ENCODE measurements at places on chromosomes 1 and 21.

DNA sequence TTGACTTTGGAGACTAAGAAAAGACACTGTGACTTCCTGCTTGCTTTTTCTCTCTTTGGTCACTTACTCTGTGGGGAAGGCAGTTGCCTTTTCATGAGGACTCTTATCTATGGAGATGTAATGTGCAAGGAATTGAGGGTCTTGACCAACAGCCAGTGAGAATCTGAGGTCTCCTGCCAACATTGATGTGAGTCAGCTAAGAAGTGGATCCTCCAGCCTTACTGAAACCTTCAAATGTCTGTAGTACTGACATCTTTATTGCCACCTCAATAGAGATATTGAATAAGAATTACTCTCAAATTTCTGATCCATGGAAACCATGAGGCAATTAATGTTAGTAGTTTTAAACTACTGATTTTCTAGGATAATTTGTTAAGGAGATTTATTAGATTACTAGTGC is 598.4 kb downstream of the ADGRL2 start:
- no peak for DNase-seq

- no peak for DNase-seq
Observed at GRCh38 chr1:224745394-224745793, 129.3 kb downstream of the CNIH3 start.

DNA sequence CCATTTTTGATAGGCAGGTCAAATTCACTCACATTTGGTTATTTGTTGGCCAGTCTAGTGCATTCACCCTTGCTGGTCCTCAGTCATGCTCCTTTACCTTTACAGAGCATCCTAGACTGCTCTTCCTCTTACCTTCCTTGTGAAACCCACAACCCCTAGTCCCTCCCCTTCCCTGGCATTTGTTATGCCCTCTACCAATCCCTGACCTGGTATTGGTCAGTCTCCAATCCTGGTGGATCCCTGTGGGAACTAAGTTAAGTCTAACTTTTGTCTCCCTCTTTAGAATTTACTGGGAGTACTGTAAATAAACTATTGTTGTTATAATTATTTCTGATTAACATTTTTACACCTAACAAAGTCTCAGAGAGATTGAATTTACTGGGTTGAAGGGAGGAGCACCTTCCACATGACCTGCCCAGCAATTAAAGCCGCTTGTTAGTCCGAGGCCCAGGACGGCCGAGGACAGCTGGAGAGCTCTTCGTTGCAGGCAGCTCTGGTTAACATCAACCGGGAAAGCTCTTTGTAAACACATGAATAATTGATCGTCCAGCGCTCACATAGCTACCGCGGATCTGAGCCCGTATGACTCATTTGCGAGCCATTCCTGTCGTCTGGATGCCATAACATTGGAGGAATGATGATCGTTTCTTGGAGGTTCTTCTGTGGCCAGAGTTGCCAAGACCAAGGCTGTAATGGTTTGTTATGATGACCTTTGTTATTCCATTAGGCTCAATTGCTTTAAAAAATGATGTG is 31.9 kb downstream of the MTARC1 start:
- no peak for DNase-seq

DNA sequence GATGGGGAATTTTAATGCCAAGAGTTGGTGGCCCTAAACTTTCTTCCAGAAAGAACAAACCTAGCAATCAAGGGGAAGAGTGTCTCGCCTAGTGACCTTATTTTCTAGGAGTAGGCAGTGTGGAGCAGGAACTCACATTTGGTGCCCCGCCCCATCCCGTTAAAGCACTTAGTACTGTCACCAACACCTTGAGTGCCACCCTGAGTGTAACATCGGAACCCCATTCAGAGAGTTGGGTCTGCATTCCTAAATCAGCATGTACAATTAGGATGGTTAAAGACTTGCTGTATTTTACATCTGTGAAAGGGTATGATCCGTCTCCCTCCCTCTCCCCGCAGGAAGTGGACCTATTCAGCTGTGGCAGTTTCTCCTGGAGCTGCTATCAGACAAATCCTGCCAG is 15.5 kb downstream of the ETS2 start:
- DNase-seq, result no peak

DNA sequence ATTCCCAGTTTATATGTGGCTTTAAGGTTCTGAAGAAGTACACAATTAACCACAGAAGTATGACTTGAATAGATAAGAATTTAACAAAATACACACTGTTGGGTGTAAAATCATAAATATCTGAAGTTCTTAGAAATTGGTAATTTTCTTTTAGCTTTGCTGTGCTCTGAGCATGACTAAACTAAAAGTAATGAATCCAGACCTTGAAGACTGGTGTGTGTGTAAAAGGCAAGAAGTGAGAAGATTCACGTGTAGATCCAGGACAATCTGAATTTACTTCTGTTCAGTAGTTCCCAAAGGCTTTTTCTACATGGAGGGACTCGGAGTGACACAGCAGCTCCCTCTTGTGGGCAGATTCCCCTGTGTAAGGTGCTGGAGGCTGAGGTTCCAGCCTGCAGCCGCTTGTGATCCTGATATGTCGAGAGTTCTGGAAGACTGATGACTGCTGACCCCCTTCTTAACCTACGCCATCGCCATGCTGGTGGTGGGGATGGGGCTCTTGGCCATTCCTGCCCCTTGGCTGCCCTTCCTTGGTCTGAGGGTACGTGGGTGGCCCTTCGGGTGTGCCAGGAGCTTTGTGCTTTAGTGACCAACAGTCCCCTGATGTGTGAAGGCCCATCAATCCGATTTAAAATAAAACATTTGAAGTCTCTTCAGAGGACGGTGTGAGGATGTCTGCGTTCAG is 62.7 kb downstream of the ADARB1 start:
- peak; percentile 90 for DNase-seq

GRCh38 chr1:58881471-58881994 is 97.7 kb upstream of the JUN start:
- peak; percentile 47 for DNase-seq
